ENCODE measurements at places on chromosomes 2 and 18.

- DNase-seq: no peak
These were observed 105.6 kb downstream of the TTC32 start for GRCh38 chr2:19796035-19796695.

GRCh38 chr2:217979151-217979811 is 23.5 kb downstream of the TNS1 start:
- no peak for DNase-seq

DNA sequence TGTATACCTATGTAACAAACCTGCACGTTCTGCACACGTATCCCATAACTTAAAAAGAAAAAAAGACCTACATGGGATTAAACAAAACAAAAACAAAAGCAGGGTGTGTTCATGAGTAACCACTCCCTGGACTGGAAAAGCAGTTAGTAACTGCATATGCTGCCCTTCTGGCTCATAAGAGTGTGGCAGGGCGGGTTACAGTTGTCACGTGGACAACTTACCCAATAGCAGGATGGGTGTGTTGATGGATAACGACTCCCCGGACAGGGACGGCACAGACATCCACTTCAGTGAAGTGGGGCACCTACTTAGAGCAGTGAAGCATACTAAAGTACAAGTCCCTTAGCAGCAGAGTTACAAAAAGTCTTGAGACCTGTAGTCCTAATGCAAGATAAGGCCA is 136.7 kb downstream of the CCBE1 start:
- no peak for DNase-seq

DNA sequence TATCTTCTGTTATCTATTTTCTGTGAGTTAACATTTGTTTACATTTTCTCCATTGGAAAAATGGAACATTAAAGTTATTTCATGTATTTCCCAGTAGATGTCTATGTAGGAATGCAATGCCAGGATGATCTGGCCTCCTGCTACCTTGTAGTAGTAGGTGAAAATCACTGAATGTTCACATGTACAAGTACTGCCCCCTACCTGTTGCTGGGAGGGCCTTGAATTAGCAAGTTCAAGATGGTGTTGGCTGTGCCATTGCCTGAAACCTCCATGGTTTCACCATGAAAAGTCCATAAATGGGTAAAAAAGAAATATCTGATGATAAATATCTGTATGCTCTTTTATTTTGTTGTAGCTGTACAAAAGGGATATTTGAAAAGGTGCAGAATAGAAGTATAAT is 30.7 kb downstream of the XRCC5 start:
- DNase-seq: no peak

DNA sequence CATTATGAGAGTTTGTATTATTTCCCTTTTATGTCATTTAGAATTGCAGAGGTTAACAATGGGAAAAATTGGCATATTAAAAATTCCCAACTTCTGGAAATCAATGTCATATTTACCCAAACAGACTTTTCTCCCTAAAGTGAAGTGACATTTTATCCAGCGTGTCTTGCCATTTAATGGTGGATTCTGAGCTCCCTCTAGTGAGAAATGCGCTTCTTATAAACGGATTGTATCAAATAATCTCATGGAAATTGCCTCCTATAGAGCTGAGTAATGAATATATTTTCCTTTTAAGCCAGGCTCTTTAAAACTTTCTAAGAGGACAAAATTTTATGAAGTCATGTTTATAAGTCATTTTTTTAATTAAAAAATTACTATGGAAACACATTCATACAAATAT is 5.7 kb upstream of the GCFC2 start:
- no peak for DNase-seq

Data from Right ventricle myocardium superior (tissue), 1 donor.